ENCODE measurements at places on chromosomes 2 and 18.

- no peak overlapping the region for H3K4me3 ChIP-seq
- peak overlapping the region; percentile 86 for H3K27ac ChIP-seq
- H3K4me1 ChIP-seq = peaks cover 69% of the 10 kb centered on the region
- peaks cover 22% of the 10 kb centered on the region for H3K36me3 ChIP-seq
These were observed 223.7 kb upstream of the TRIB2 start for GRCh38 chr2:12493031-12493513.

- peaks cover 12% of the 10 kb centered on the region for H3K4me1 ChIP-seq
- peak within 1 kb of the TSS; percentile 81 for H3K4me3 ChIP-seq
- no peaks in the 10 kb centered on the region for H3K27me3 ChIP-seq
- H3K27ac ChIP-seq = peak within 1 kb of the TSS; percentile 47
These were observed at the start of gene ICA1L for GRCh38 chr2:202871300-202872141. ICA1L (minus strand) TSS chr2:202871766; CDS start chr2:202829009, 42,757 bp downstream.

DNA sequence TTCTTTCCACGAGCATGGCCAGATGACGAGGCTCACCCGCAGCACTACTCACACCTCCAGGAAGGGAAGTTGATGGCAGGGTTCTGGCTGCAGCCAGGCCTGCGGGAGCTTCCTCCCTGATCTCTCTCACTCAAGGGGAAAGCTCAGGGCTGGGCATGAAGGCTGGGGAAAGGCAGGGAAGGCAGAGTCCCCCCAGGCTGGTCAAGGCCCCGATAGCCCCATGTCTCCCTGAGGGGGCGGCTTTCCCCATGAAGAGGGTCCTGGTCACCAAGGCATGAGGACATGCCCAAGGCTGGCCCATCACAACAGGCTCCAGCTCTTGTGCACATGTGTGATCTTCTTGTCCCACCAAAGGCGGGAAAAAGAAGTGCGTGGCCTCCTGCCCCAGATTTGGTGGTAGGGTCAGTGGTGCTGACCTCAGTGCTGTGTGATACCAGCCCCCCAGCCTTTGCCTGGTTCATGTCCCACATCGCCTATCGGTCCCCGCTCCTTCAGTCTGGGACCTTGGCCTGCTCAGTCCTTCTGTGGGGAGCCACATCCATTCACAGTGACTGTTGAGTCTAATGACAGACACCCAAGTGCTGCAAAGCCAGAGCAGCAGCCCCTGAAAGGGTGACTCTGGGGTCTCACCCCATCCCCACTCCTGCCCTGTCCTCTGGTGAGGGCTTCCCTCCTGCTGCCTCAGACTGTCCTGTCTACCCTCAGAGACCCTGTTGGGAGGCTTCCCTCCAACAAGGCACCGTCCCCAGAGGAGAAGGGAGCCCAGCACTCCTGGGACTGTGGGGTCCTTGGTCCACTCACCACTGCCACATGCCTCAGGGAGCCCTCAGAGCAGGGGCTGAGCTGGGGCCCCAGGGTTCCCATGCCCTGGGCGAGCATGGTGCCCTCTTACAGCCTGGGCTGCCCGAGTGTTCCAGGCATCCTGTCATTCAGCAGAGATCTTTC, 49.8 kb upstream of the ALPP start:
- no peak overlapping the region for H3K27ac ChIP-seq
- DNase-seq = no peak
- no peak overlapping the region for H3K4me3 ChIP-seq
- no peaks in the 10 kb centered on the region for H3K4me1 ChIP-seq

DNA sequence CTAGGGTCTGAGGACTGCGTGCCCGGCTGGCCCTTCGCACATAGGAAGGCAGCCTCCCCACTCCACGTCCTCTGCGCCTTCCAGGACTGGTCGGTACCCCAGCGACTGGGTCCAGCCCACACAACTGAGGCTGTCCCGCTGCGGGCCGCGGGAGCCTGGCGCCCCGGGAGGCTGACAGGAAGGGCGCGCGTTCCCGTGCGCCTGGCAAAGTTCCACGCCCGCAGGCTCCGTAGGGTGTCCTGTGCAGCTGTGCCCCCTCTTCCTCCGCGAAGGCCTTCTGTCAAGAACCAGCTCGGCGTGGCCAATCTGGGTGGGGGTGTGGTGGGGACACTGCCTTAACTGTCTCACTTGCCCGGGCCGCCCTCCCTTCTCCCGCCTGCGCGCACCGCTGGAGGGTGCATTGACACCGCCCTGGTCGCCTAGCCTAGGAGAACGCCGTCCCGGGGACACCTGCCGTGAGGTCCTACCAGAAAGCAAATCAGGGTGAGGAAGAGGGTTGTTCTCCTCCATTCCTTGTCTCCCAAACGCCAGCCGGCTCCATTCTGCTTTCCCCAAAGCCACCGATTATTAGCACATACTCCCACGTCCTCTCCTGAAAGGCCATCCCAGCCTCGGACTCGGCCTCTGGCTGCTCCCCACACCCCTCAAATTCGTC, 618 bp upstream of the LYPD1 start:
- H3K27me3 ChIP-seq = peaks cover 21% of the 10 kb centered on the region
- H3K36me3 ChIP-seq = peaks cover 3% of the 10 kb centered on the region
- H3K4me3 ChIP-seq = no peak overlapping the region
- no peak overlapping the region for H3K27ac ChIP-seq
- H3K4me1 ChIP-seq = no peaks in the 10 kb centered on the region

GRCh38 chr2:3611589-3611988, 16.7 kb downstream of the COLEC11 start:
- no peaks in the 10 kb centered on the region for H3K27me3 ChIP-seq
- peaks cover 4% of the 10 kb centered on the region for H3K4me1 ChIP-seq
- H3K27ac ChIP-seq = no peak overlapping the region
- H3K36me3 ChIP-seq = no peaks in the 10 kb centered on the region
- no peak for DNase-seq

GRCh38 chr2:17615728-17616351, 75.3 kb downstream of the VSNL1 start:
- no peak for DNase-seq
- no peak overlapping the region for H3K4me3 ChIP-seq
- H3K27ac ChIP-seq = no peak overlapping the region

GRCh38 chr2:52862801-52863200, 904.8 kb upstream of the CHAC2 start:
- H3K36me3 ChIP-seq = no peaks in the 10 kb centered on the region
- H3K27me3 ChIP-seq = no peaks in the 10 kb centered on the region
- no peak overlapping the region for H3K27ac ChIP-seq
- DNase-seq = no peak
- no peaks in the 10 kb centered on the region for H3K4me1 ChIP-seq

DNA sequence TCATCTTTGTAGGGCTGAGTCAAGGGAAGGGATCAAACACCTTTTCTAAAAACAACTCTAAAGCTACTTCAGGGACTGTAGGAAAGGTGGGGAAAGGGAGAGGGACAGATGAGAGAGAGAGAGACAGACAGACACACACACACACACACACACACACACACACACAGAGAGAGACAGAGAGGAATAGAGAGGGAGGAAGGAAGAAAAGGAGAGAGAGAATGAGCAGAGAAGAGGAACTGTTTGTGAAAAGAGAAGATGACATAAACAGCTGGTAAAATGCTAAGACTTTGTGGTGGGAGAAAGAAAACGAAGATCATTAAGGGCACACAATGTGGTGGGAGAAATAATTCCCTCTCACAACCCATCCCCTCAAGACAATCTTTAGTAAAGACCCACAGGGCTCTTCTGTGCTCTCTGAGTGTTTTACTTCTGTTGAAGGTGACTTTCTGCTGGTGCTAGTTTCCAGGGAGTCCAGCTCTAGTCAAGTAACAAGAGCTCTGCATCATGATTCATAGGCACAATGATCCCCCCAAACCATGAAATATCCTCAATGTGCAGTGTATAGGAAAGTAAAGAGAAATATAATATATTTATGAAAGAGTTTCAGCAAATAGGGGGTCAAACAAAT, 77.2 kb upstream of the STK17B start:
- H3K4me3 ChIP-seq = no peak overlapping the region
- H3K27me3 ChIP-seq = no peaks in the 10 kb centered on the region
- no peak overlapping the region for H3K27ac ChIP-seq
- H3K4me1 ChIP-seq = peaks cover 58% of the 10 kb centered on the region
- peaks cover 8% of the 10 kb centered on the region for H3K36me3 ChIP-seq
- no peak for DNase-seq

- H3K4me1 ChIP-seq = peaks cover 28% of the 10 kb centered on the region
- H3K36me3 ChIP-seq = no peaks in the 10 kb centered on the region
- DNase-seq = peak; percentile 80
- peak overlapping the region; percentile 75 for H3K27ac ChIP-seq
- no peaks in the 10 kb centered on the region for H3K27me3 ChIP-seq
- peak overlapping the region; percentile 69 for H3K4me3 ChIP-seq
These were observed 106.1 kb upstream of the ALKAL2 start for GRCh38 chr2:393711-394696.

- peaks cover 60% of the 10 kb centered on the region for H3K4me1 ChIP-seq
- peak; percentile 51 for DNase-seq
- H3K27me3 ChIP-seq = peaks cover 26% of the 10 kb centered on the region
- peak overlapping the region; percentile 98 for H3K27ac ChIP-seq
These were observed 1.4 kb downstream of the DOCK10 start for GRCh38 chr2:225040856-225041206.

DNA sequence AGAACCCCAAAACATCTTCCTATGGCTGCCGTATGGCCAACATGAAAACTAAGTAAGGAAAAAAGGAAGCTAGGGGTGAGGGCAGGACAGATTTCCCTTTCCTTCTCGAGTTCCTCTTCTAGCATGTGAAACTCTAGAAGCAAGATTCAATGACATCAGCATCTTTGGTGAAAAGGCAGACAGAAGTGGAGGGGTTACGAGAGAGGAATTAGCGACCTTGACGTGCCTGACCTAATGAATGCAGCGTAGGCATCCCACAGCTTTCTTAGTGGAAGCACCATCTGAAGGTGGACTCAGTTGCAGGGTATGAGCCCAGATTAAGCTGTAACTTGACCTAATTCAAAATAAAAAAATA, 47.9 kb upstream of the PELI1 start:
- H3K27ac ChIP-seq = no peak overlapping the region
- no peaks in the 10 kb centered on the region for H3K36me3 ChIP-seq
- no peak overlapping the region for H3K4me3 ChIP-seq

DNA sequence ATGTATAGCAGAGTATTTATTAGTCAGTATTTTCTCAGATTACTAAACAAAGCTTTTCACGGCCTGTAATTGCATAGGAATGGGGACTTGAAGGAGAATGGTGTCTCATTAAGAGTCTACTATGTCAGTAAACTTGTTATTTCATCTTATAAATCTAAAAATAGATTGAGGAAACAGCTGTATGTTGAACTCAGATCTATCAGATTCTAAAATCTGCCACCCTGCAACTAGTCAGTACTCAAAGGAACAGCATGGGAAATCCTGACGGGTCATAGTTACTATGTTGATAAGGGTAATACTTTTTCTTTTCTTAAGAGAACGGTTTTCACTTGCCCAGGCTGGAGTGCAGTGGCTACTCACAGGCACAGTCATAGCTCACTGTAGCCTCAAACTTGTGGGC, 70.2 kb upstream of the EMILIN2 start:
- H3K36me3 ChIP-seq = peaks cover 72% of the 10 kb centered on the region
- no peak for DNase-seq
- H3K27me3 ChIP-seq = no peaks in the 10 kb centered on the region
- H3K4me1 ChIP-seq = peaks cover 5% of the 10 kb centered on the region
- no peak overlapping the region for H3K27ac ChIP-seq

DNA sequence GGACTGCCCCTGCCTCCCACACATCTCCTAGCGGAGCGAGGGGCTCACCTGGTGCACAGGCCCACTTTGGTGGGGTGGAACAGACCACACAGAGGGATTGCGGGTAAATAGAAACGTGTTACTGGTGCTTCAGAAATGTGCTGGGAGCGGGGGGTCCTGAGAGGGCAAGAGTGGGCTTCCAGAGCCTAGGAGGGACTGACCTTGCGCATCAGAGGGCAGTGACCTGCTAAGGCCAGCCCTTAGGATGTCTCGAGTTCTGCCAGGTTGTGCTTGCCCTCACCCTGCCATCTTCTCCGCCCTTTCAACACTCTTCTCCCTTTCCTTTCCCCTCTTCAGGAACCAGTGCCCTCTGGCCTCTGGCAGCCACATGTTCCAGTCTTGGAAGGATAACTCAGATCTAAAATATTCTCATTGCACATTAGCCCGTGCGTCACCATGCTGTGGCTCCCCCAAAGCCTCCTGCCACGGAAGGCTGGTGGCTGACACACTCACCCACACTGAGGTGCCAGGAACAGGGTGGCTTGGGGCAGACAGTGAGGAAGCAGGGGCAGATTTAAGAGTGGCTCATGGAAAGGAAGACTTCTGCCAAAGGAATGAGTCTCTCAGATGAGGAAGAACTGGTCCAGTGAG, 89.6 kb downstream of the MCFD2 start:
- DNase-seq = no peak
- no peak overlapping the region for H3K27ac ChIP-seq
- peaks cover 5% of the 10 kb centered on the region for H3K27me3 ChIP-seq
- no peaks in the 10 kb centered on the region for H3K36me3 ChIP-seq

DNA sequence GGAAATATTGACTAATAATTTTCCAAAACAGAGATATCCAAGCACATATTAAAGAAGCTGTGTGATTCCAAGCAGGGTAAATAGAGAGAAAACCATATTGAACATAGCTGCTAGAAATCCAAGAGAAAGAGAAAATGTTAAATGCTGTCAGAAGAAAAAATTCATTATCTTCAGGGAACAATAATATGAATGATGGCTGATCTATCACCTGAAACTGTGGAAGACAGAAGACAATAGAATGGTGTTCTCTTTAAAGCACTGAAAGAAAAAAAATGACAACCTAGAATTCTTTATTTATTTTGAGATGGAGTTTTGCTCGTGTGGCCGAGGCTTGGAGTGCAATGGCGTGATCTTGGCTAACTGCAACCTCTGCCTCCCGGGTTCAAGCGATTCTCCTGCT, 17.3 kb downstream of the PPP1CB start:
- no peak overlapping the region for H3K4me3 ChIP-seq
- H3K27ac ChIP-seq = no peak overlapping the region
- peaks cover 34% of the 10 kb centered on the region for H3K36me3 ChIP-seq
- no peaks in the 10 kb centered on the region for H3K27me3 ChIP-seq
- DNase-seq = no peak

DNA sequence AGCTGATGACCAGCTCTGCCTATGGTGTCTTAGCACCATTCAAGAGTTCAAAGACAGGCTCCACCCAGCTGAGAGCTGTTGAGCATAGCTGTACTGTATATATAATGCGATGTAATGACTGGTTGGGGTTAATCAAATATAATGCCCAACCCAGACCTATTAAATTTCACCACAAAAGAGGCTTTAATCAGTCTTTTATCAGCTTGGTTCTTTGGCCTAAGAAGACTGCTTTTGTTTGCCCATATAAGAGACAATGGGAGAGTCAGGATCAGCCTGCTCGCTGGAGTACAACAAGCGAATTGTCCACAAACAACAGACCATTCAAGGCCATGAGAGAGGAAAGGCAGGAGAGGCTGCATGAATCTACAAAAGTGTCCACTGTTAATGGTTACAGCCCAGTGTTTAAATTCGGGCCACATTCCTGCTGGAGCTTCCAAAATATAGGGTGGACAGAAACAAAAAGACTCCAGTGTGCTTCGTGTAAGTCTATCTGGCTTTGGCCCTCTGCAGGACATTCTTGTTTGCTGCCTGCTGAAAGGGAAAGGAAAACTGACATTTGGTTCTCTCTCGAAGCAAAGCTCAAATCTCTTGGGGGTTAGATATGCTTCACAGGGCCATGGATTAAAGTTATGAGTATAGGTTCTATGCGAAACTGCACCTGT, 299.0 kb upstream of the FBXO11 start:
- H3K4me1 ChIP-seq = no peaks in the 10 kb centered on the region
- no peaks in the 10 kb centered on the region for H3K36me3 ChIP-seq
- no peak overlapping the region for H3K27ac ChIP-seq
- no peaks in the 10 kb centered on the region for H3K27me3 ChIP-seq

GRCh38 chr2:101771227-101771902, 73.9 kb downstream of the MAP4K4 start:
- DNase-seq = no peak
- H3K27me3 ChIP-seq = no peaks in the 10 kb centered on the region
- peaks cover 2% of the 10 kb centered on the region for H3K36me3 ChIP-seq
- no peak overlapping the region for H3K4me3 ChIP-seq
- H3K27ac ChIP-seq = no peak overlapping the region

Measured in activated CD4-positive, alpha-beta memory T cell treated with anti-CD3 and anti-CD28 coated beads, Interleukin-2, amount 10 ng/mL, durations not matched to agents 7 days and 5 days (primary cell).